ENCODE measurements at places on chromosomes 7 and 10.
A peak's percentile ranks its signal among the peaks of the same experiment; 100 is the strongest.

GRCh38 chr7:98816241-98816640 is 53.6 kb downstream of the TMEM130 start:
- no peak for DNase-seq

- no peak for DNase-seq
Observed at GRCh38 chr10:113287592-113287991, 265.3 kb upstream of the HABP2 start.

GRCh38 chr10:51139176-51139575 is 64.9 kb downstream of the PRKG1 start:
- DNase-seq: no peak

DNA sequence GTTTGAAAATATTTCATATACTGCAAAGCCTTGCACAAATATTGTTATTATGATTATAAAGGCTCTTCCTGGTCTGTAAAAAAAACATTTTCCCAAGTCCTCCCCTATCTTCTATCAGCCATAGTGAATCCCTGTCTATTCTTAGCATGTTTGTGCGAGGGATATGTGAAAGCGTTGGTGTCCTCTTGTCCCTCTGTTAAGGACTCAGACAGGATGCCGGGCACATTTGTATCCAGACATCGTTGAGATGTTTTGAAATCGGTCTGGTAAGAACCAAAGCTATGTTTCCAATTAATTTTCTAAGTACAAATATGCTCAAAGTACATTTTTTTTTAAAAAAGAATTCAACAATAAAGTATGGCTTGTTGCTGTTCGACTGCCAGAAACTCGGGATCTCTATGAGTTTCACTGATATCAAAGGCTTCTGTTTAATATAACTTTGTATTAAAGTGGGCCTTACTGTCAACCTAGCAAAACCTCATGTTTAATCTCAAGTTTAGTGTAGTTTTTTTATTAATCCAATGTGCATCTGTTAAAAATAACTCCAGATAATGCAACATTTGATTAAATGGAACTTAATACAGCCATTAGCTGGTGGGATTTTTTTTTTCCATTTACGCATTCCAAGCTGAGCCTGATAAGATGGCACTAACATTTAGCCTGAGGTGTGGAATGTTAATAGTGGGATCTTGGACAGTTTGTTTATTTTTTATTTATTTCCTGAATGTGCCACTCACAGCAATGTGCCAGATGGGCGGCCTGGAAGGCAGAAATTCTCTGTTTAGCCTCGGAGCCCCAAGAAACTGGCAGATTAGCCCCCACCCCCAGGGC is 754.3 kb downstream of the LRMDA start:
- no peak for DNase-seq

- no peak for DNase-seq
Observed at GRCh38 chr7:123770378-123770777, 21.6 kb upstream of the WASL start.

GRCh38 chr10:58743466-58744115 is 230.9 kb downstream of the BICC1 start:
- peak; percentile 20 for DNase-seq

DNA sequence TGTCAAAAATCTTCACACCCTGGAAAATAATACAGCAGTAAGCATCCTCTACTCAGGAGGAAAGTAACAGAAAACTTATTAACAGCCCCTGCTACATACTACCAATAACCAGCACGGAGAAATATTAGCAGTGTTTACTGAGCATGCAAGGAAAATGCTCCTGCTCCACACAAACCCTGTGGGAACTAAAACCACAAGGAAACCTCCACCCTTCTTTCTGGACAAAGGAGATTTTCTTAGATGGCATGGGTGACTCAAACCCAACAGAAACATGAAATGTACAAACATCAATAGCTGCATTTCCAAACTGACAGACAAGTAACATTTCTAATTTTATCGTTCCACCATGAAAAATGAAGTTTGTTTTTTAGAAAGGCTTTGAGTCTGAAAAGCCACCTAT is 113.4 kb downstream of the VPS41 start:
- DNase-seq: no peak

DNA sequence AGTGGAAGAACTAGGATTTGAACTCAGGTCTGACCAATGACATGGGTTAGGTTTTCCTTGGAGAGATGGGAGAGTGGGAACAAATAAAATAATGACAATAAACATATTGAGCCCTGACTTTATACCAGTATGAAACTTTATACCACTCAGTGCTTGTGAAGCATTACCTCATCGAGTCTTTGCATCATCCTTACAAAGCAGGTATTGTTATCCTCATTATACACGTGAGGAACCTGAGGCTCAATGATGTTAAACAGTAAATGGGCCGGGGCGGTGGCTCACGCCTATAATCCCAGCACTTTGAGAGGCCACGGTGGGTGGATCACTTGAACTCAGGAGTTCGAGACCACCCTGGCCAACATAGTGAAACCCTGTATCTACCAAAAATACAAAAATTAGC is 47.7 kb downstream of the HHEX start:
- DNase-seq: no peak

DNA sequence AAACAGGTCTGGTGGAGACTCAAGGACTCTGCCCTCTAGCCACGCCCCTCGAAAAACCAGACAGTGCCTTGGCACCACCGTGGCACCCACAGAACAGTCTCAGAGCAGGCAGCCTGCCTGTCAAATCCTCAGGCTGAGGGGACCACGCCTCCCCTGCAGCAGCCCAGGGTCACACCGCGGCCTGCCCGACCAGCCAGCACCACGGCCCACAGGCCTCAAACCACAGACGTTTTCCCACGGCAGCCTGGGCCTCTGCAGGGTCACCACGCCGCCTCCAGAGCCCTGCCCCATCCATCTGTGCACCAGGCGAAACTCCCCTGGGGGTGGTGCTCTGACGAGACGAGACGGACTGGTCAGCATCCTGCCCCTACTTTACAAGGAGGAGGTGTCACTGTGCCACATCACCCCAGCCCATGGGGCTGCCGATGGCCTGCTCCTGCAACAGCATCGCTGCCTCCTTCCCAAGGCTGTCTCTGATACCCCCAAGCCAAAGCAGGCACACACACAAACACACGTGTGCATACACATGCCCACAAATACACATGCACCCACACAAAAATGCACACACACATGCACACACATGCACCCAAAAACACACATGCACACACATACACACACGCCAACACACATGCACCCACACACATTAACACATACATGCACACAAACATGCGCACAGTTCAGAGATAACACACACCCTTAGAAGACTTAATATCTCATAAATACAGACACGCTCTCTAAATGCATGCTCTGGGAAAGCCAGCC is 24.6 kb downstream of the PAPOLB start:
- DNase-seq: no peak

DNA sequence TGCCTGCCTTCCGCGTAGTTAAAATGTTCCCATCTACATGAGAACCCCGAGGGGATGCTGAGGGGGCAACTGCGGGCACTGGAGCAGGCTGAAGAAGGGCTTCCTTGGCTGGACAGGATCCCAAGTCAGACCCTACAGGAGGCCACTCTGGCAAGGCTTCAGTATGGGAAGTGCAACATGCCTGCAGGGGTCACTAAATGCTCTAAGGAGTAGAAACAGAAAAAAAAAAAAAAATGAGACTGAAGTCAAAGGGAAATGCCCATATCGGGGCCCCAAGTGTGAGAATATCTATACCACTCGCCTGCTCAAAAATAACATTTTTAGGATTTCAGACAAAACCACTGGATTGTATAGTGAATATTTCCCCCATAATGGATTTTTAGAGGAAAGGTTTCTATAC is 33.5 kb downstream of the FAM204A start:
- no peak for DNase-seq

DNA sequence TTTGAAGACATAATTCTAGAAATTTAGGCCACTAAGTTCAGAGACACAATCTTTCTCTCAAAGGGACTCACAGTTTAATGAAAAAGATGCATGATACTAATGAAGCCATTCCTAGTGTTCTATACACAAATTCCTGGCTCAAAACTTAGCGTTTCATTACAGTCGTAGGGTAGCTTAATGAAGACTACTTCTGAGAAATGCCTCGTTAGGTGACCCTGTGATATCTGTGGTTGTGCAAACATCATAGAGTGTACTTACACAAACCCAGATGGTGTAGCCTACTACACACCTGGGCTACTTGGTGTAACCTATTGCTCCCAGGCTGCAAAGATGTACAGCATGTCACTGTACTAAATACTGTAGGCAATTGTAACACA is 488 bp upstream of the CHCHD3 start:
- DNase-seq: no peak

DNA sequence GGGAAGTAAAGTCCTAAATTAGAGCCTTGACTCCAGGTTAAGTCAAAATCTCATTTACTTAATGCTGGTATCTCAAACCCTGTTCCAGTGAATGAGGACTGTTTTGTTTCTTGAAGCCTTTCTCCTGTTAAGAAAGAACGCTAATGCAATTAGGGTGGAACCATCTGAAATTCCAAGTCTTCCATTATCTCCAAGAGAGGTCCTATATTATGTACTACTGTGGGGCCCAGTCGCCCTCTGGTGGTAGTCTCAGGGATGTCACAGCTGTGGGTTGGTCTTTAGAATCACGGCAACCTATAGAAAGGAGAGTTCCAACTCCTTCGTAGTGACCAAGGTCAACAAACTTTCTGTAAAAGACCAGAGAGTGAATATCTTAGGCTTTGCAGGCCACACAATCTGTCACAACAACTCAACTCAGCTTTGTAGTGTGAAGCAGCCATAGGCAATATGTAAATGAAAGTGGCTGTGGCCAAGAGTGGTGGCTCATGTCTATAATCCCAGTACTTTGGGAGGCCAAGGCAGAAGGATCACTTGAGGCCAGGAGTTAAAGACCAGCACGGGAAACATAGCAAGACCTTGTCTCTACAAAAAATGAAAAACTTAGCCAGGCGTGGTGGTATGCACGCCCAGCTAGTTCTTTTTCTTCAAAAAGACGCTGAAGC is 9.3 kb downstream of the RPP38 start:
- DNase-seq: peak; percentile 10

DNA sequence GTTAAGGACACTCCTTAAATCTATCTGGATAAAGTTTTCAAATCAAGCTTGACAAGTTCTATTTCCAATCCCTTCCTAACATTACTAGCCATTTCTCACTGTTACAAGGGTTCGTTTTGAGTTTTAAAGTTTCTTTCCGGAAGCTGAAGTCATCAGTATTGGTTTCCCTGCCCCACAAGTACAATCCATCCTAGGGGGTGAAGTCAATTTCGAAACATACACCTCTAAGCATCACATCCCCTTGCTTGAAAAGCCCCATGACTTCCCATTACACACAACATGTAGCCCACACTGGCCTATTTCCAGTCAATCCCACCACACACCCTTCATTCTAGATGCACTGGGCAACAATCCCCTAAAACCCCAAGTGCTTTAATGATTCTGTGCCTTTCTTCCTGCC is 13.0 kb downstream of the DPY19L1 start:
- DNase-seq: no peak

DNA sequence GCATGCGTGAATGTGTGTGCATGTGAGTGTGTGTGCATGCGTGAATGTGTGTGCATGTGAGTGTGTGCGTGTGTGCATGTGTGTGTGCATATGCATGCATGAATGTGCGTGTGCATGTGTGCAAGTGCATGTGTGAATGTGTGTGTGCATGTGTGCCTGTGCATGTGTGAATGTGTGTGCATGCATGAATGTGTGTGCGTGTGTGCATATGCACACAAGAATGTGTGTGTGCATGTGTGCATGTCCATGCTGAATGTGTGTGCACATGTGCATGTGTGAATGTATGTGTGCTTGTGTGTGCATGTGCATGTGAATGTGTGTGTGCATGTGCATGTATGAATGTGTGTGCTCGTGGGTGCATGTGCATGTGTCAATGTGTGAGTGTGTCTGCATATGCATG is 42.1 kb upstream of the NUB1 start:
- DNase-seq: no peak

DNA sequence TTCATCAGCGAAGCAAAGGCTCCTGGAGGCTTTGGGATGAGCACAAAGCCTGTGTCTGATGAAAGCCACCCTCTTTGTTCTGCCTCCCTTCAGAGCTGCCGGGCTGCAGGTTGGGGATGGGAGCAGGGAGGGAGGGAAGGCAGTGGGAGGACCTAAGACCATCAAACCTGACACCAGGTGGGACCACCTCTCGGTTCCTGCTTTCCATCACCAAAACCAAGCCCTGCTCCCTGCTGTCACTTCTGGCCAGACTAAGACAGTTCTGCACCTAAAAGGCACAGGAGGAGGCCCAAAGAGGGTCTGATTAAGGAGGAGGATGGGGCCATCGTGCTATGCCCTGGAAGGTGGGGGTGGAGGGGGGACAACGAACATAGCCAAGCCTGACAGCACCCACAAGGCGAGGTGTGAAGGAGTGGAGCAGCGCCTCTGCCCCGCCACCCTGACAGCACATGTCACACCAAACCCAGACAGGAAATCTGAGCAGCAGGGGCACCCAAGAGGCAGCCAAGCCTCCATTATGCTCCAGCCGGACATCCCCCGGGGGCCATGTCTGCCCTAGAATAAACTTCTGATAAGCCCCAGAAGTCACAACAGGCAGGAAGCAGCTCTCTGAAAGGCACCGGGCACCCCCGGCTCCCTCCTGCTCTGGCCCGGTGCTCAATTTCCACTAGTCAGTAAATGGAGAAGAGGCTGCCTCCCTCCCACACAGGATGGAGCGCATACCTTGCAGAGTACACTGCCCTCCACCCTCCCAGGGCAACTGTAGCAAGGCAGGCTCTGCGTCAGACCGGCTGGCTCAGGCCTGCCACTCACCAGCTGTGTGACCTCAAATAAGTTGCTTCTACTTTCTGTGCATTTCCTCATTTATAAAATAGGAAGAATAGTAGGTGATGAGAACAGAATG is 48.9 kb downstream of the DLG5 start:
- no peak for DNase-seq

- DNase-seq: peak; percentile 63
Observed at GRCh38 chr7:74371381-74372341, 82.0 kb upstream of the GTF2IRD1 start.

GRCh38 chr7:2048531-2048930 is 184.2 kb downstream of the MAD1L1 start:
- DNase-seq: no peak

GRCh38 chr10:60291344-60291930 is 98.2 kb downstream of the ANK3 start:
- no peak for DNase-seq

GRCh38 chr7:147279964-147280374 is 1163.4 kb downstream of the CNTNAP2 start:
- DNase-seq: peak; percentile 84

- no peak for DNase-seq
Observed at GRCh38 chr7:82674268-82674667, 230.7 kb upstream of the CACNA2D1 start.

GRCh38 chr7:35241884-35242283 is 12.0 kb downstream of the TBX20 start:
- no peak for DNase-seq

- peak; percentile 14 for DNase-seq
Observed at GRCh38 chr10:67520924-67521520, 175.0 kb downstream of the CTNNA3 start.

- DNase-seq: no peak
Observed at GRCh38 chr10:34187201-34187600, 627.9 kb downstream of the PARD3 start.

GRCh38 chr10:123326674-123327073 is 172.5 kb downstream of the BUB3 start:
- DNase-seq: no peak

Data from NCI-H1105 treated with DMSO at 0.1 percent for 48 hours (cell line).